Fibroblast of skin of right biceps (primary cell): ENCODE measurements at places on chromosomes 3 and 15.

- DNase-seq, result peak; percentile 8
Observed at GRCh38 chr15:27250223-27250622, 279.2 kb downstream of the GABRG3 start.

GRCh38 chr3:124115956-124116355 lies 124.0 kb upstream of the ROPN1 start:
- no peak for DNase-seq

DNA sequence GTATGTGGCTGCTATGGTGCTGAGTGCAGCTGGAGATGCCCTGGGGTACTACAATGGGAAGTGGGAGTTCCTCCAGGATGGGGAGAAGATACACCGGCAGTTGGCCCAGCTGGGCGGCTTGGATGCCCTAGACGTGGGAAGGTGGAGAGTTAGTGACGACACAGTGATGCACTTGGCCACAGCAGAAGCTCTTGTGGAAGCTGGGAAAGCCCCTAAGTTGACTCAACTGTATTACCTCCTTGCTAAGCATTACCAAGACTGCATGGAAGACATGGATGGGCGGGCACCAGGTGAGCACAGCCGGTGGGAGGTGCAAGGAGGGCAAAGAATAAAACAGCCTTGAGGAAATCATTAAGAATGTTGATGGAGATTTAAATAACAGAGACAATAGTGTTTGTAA lies 2.9 kb downstream of the ADPRH start:
- DNase-seq, result no peak

GRCh38 chr3:143928056-143928455 lies 43.6 kb upstream of the DIPK2A start:
- DNase-seq, result no peak

DNA sequence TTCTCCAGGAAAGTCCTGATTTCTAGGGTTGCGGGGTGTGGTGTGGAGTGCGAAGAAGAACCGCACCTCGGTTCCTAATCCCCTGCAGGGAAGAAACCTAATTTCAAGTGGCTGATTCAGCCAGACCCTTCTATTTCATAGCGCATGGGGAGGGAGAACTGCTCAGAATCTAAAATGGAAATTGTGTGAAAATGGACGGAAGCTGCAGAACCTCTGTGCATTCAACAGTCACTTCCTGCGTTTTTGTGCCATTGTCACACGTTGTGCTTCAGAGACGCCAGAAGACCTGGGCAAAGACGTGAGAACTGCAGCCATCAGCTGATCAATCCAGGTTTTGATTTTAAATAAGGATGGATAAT lies 1.2 kb downstream of the SIDT1 start:
- no peak for DNase-seq

DNA sequence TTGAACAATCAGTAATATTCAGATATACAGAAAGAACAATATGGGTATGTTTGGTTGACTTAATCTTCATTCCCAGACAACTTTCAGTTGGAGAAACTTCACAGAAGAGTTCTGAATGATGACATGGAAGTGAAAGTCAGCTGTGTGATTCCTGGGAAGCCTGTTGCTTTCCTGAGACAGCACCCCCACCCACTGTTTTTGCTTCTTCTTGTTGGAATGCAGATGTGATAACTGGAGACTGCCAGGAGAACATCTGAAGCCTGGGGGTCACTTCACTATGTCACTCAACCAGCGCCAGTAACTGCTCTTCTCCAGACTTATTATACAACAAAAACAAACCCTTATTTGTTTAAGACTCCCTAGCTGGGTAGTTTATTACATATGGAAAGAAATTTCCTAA lies 599.4 kb downstream of the ZIC1 start:
- no peak for DNase-seq

- DNase-seq, result peak; percentile 24
Observed at GRCh38 chr3:184428561-184429175, 48.8 kb downstream of the CHRD start.

GRCh38 chr3:73723596-73723995 lies 98.9 kb upstream of the PDZRN3 start:
- DNase-seq, result no peak
